Myocyte (in vitro differentiated cells): ENCODE measurements at places on chromosomes 3 and 15.

GRCh38 chr3:180416111-180416594 is 185.8 kb upstream of the TTC14 start:
- peak; percentile 51 for DNase-seq

GRCh38 chr3:97680696-97681095 is 83.9 kb upstream of the ARL6 start:
- no peak for DNase-seq

- no peak for DNase-seq
Observed at GRCh38 chr3:11245827-11246662, 26.2 kb upstream of the ATG7 start.

DNA sequence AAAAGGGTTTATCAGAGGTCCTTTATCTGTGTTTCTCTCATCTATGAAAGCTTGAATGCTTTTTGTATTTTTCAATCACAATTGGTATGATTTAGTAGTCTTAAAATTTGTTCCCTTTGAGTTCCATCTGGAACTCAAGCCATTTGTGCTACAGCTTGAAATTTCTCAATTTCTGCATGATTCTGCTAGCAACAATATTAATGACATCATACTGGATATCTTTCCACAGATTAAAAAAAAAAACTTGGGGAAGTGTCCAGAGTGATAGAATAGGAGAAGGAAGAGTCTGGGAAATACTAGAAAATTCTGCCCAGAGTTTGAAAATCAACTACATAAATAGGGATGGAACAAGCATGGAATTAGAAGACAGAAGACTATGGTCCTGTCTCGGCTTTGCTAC is 9.3 kb upstream of the FBN1 start:
- DNase-seq: no peak

DNA sequence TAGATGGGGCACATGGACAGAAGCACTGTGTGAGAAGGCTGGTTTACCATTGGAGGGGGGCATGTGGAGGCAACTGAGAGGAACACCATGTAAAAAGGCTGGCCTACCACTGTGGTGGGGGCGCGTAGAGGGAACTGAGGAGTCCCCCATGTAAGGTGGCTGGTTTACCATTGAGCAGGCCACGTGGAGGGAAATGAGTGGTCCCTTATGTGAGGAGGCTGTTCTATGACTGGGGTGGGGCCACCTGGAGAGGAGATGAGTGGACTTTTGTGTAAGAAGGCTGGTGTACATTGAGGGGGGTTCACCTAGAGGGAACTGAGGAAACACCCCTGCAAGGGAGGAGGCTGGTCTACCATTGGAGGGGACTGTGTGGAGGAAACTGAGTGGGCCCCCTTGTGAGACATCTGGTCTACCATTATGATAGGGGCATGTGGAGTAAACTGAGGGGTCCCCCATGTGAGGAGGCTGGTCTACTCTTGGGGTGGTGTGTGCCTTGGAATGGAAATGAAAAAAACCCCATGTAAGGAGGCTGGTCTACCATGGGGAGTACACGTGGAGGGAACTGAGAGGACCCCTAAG is 156.9 kb downstream of the FBLN2 start:
- no peak for DNase-seq

GRCh38 chr3:38247366-38248035 is 18.1 kb upstream of the SLC22A13 start:
- DNase-seq: peak; percentile 77
